ENCODE measurements at places on chromosomes 5 and 9.

GRCh38 chr5:68259700-68260099, 44.1 kb downstream of the PIK3R1 start:
- no peak for DNase-seq

GRCh38 chr9:128713941-128714573, 9.9 kb downstream of the ZDHHC12 start:
- DNase-seq, result no peak

DNA sequence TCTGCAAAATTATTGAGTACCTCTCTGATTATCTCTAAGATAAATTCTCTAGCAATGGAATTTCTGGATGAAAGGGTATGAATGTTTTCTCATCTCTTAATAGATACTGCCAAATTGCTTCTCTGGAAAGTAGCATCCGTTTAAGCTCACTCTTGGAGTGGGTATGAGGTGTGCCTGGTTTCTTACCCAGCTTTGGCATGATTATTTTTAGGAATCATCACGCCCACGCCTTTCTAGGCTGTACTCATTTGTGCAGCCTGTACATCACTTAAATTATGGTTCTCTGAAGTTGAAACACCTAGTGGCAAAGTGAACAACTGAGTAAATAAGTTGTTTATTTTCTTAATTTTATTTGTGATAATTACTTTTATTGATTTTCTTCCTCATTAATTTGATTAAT, 156.5 kb upstream of the IL12B start:
- no peak for DNase-seq

DNA sequence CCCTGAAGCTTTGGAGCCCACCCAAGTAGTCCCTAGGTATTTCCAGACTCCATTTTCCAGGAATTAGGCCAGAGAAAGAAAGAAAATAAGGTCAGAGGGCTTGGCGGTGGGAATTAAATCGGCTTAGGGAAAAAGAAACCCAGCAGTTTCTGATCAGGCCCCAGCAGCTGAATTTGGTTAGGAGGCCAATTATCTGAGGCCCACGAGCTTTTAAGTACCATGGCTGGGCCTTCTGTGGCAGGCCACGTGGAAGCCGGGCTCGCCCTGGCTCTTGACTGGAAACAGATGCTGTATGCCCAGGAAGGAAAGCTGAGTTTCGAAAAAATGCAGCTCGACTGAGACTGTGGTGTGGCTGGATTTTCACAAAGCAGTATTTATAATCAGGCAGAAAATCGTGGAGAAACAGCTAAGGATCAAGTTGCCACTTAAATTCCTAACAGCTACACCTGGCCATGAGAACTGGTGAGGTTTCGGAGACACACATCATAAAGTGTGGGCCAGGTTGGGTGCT, 75.1 kb upstream of the PANK3 start:
- DNase-seq, result no peak

DNA sequence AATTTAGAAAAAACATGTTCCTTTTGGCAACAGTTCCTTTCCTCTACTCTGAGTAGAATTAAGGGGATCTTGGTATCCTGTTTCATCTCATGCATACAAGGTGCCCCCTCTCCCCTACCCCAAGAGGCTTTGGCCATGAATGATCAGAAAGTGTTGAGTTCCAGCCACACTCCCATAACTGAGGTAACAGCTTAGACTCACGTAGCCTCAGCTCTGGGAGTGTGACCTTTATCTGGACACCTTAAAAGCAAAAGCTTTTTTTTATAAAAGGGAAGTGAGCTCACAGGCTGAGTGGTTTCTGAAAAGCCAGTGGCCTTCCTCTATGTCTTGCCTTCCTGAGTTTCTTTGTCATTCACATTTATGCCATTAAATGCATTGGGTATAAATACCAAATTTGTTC, 900 bp upstream of the HAVCR2 start:
- DNase-seq, result peak; percentile 47

GRCh38 chr9:76082057-76082456, 191.6 kb downstream of the PCSK5 start:
- no peak for DNase-seq

DNA sequence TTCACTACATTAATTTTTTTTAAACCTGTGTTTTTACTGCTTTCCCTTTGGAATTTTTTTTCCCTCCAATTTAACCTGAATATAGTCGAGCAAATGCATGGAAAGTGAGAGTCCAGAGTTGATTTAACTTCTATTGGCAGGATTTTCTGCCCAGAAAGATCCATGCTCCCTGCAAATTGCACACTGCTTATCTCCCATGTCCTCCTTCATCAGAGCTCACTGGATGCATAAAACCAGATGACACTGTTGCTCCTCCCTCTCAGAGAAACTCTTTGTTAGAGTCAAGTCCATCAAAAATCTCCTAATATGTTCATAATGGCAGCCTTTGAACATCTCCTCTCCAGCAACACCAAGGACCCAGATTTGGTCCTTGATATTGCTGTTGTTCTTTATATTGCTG, 297.0 kb upstream of the SLC24A2 start:
- no peak for DNase-seq

- DNase-seq, result no peak
Measured at GRCh38 chr9:110782701-110783100, 114.1 kb downstream of the MUSK start.

GRCh38 chr5:120137582-120137981, 326.5 kb upstream of the PRR16 start:
- DNase-seq, result no peak

GRCh38 chr9:88572684-88573083, 37.7 kb downstream of the NXNL2 start:
- DNase-seq, result no peak

- no peak for DNase-seq
Measured at GRCh38 chr9:126989847-126990842, 75.6 kb downstream of the RALGPS1 start.

DNA sequence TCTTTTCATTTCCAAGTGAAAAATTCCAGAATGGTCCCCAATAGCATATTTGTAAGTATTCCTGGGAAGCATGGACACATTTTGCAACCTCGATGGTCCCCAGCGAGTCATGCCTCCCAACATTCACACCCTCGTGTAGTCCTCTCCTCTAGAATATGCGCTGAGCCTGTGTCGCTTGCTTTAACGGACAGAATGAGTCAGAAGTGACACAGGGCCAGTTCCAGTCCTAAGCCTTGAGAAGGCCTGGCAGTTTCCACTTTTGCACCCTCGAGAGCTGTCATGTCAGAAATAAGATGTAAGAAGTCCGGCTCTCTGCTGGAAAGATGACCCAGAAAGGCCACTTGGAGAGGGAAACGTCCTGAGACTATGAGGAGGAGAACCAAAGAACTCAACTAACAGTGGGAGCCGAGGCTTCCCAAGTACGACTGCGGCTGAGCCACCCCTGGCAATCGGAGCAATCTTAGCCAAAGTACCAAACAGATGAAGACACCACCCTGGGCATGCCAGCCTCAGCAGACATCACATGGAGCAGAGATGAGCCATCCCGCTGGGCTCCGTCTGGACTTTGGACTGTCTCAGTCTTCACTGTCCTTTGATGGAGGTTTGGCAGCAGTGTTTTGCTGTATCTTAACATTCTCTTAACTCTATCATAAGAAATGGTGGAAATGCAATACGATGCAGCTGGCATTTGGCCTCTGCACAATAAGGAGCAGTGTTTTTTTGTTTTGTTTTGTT, 42.6 kb upstream of the GFPT2 start:
- no peak for DNase-seq

DNA sequence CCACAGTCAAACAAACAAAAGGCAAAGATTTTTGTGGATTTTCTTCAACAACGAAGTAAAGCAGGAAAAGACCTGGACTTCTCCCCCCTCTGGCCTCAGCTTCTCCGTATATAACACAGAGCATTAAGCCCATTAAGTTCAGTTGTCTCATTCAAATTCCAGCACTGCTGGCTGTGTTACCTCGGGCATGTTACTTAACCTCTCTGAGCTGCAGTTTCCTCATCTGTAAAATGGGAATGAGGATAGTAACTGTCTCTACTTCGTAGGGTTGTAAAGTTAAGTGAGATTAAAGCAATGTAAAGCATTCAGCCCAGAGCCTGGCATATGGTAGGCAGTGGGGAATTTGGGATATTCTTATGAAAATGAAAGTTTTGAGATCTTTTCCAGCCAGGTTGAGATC, 92.7 kb upstream of the SMIM23 start:
- no peak for DNase-seq

- DNase-seq, result no peak
Measured at GRCh38 chr9:3751125-3751758, 225.4 kb upstream of the RFX3 start.

DNA sequence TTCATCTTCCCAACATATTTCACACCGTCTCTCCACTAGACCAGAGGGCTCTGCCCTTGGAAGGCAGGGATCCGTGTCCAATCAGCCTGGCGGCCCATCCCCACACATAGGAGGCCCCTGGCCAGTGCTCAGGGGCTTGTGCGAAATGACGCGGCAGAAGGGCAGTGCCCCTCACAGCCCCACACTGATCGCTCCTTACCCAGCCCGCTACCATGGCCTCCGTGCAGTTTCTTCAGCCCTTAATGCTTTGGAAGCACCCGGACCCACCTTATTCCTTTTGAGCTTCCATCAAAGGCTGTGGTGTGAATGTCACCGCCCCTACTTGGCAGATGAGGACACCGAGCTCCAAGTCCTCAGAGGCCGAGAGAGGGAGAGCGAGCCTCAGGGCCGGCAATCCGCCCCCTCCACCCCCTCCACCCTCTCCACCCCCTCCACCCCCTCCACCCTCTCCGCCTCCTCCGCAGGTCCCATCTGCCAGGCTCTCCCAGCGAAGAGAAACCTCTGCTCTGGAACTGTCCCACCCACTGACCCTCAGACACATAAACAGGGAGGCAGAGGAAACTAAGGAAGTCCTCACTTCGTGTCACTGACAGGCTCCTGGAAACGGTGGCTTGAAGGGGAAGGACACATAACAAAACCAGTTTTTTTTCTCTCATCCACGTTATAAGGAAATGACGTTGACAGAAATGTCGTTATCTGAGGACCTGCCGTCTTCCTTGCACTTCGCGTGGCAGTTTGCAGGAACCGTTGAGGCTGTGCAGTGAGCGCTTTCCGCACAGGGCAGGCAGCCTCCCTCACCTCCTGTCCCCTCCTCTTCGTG, 13.9 kb downstream of the QSOX2 start:
- peak; percentile 49 for DNase-seq

GRCh38 chr5:96978812-96979449, 43.1 kb downstream of the LNPEP start:
- DNase-seq, result no peak

DNA sequence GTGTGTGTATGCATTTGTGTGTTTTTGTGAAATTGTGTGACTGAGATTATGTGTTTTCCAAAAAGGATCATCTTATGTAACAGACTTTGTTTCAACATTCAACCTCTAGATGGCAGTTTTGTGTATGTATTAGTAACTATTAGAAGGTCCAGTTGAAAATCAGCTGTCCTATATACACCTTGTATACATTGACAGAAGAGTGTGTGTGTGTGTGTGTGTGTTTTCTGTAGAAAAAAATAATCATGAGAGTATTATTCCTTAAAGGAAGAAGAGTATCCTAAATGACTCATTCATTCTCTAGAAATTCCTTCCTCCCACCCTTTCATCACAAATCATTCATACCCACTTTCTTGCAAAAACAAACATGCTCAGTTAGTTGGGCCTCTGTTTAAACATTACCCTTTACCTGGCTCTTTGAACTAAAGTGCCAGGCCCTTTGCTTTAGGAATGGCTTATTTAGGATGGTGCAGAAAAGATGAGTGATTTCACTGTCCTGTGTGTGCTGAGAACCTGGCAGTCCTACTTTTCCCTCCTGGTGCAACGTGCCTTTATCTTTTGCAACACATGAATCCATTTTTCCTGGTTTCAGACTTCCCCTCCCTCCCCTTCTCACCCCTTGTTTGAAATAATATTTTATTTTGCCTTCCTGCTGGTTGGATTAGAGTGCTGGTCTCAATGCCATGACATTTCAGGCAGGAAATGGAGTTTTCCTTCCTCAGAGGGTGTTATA, 152.2 kb downstream of the ARHGAP26 start:
- peak; percentile 54 for DNase-seq

DNA sequence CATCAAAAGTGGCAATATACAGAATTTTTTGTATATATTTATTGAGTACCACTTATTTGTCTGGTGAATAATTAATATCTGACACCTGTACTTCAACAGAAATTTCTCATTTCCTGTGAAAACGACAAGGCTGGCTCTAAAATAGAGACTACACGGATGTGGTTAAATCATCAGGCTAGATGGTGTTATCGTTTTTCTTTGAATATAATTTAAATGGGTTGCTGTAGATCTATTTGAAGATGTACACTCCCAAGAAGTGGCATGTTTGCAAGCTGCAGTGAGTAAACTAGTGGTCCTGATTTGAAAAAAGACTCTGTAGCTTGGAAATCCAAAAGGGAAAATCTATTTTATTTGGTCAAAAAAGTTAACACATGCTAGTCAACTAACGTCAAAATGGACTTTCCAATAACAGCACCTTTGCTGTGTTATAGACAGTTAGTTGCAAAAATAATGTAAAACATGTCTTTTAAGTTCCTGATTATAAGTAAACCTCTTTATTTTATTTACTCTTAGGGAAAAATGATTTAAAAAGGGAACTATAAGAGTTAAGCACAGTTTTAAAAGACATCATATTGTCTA, 13.8 kb downstream of the ST8SIA4 start:
- peak; percentile 72 for DNase-seq

GRCh38 chr9:109815366-109815947, 35.5 kb downstream of the PALM2AKAP2 start:
- DNase-seq, result no peak

DNA sequence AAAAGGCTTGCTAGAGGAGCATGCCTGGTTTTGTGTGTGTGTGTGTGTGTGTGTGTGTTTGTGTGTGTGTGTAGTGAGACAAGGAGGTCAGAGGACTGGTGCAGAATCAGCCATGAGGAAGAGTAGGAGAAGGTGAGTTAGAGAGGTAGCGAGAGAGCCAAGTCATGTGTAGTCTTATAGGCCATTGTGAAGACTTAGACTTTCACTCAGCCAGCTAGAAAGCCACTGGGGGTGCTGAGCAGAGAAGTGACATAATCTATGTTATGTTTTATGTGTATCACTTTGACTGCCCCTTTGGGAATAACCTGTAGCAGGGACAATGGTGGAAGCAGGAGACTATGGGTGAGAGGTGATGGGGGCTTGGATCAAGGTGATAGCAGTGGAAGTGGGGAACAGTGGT, 180.5 kb upstream of the CLINT1 start:
- DNase-seq, result no peak

DNA sequence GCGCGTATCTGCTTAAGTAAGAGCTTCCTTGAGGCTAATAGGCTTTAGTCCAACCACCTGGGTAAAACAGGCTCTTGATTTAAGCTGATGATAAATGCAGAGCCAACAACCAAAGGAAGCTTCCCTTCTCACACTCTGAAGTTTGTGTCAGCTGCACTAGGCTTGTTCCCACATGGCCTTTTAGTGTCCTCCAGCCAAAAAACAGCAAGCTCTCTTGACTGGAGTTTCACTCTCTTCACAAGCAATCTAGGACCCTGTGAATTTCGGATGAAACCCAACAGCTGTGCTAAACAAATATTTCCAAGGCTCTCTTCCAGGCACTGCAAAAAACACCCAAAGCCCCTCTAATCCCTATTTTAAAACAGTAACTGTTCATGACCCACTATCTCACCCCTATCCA, 63.9 kb downstream of the SAXO1 start:
- no peak for DNase-seq

- peak; percentile 48 for DNase-seq
Measured at GRCh38 chr5:151924564-151925301, at the start of gene GLRA1. TSS of gene GLRA1 (minus strand) at chr5:151924851. CDS start at chr5:151924549, 302 bp downstream.

Data from CD4-positive, alpha-beta T cell treated with Interleukin-10 for 1 hour (primary cell).